Stimulated activated CD8-positive, alpha-beta memory T cell treated with anti-CD3 and anti-CD28 coated beads, Interleukin-4, amount 100 ng/mL, for 1 hour (primary cell): ENCODE measurements at places on chromosomes 12 and 14.

- DNase-seq, result no peak
Observed at GRCh38 chr12:38158428-38159091, 158.0 kb upstream of the ALG10B start.

DNA sequence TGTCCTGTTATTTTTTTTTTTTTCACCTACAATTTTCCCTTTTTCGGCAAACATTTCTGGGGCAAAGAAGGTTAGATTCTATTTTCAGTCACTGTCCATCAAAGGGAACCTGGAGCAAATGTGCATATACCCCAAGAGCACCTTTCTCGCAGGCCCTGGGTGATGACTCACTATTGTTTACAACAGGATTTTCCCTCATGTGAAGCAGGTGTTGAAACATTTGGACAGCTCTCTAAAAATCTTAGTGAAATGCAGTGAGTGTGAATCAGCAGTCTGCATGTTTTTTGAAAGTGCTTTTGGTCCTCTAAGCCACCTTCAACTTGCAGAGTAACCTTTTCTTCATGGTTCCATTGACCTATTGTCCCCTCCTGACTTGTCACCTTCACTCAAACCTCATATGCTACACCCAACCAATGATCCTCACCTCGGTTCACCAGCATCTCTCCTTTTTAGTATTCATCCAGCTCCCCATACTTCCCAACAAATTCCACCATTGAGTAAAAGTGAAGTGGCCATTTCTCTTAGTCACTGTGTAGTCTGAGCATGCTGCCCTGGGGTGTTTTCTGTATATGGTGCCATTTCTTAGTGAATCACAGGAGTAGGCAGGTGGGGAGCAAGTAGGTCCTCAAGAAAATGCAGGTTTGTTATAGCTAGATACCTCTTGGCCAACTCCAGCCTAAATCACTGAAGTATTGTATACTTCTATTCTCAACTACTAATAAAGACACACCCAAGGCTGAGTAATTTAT, 260.2 kb downstream of the BMP4 start:
- DNase-seq, result no peak

DNA sequence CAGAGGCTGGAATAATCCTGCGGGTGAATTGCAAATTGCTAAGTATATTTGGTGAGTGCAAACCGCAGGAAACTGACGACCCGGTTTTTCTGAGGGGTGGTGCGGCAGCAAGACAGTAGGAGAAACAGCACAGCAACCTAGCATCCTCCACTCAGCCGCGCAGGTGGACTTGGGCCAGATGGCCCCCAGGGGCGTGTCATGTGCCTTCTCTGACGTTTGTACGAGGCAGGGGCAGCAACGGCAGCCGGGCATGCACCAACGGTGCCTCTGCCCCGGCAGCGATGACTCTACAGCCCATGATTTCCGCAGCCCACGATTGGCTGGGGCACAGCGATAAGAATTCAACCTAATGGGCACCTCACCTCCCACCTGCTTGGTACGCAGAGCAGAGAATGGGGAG, 11.1 kb upstream of the CLEC2A start:
- no peak for DNase-seq

DNA sequence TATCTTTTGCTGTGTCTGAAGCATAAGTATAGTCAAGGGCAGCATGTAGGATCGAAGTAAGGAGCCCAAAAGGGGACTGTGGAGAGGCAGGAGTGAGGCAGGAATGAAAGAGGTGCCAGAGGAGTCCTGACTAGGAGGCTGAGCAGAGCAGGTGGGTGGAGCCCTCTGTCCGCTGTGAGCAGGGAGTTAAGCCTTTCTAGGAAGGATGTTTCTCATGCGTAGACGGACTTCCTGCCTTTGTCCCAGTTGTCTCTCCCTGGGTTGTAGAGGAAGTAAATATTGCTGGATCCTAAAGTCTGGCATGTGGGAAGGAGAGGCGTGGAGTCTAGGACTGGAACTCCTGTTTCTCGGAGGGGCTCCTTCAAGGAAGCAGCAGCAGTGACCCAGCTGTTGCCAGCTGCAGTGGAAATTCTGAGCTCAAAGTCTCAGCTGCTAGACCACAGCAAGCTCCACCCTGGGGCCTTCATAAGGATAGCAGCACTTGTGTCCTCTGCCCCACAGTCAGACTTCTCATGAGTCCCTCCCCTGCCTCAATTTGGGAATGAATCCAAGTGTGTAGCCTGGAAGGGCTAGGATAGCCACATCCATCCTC, 44.0 kb downstream of the RBMS2 start:
- DNase-seq, result peak; percentile 8

GRCh38 chr14:92456215-92457015, 57.2 kb upstream of the RIN3 start:
- no peak for DNase-seq

DNA sequence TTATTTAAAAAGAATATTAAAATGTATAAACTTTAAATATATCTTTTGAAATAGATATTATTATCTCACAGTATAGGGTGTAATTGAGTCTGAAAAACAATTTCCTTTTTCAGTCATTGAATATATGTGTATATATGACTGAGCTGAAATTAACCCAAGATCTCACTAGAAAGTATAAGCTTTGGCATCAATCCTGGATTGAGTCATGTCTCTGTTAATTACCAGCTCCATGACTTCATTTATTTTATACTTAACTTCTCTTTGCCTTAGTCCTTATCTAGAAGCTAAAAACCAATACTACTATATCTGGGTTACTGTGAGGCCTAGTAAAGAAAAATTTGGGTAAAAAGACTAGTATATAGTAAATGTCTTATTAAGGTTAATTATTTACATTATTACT, 1020.3 kb downstream of the LRFN5 start:
- DNase-seq, result no peak

DNA sequence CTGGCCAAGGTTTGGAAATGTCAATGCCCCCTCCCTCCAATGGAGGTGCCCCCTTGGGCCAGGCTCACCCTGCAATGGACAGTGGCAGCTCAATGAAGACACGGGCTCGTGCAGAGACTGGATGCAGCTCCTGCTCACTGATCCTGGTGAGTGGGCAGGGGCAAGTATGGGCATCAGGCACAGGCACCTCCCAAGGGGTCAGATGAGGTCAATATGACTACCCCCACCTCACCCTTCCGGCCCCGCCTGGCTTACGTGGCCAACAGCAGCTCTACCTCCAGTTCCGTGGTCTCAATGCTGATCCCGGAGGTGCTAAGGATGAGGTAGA, 13.6 kb downstream of the ITGA7 start:
- DNase-seq, result no peak

- no peak for DNase-seq
Observed at GRCh38 chr14:24121210-24121609, 6.5 kb upstream of the NRL start.

- peak; percentile 15 for DNase-seq
Observed at GRCh38 chr14:22099942-22100763, 426.5 kb upstream of the OR4E1 start.

- DNase-seq, result no peak
Observed at GRCh38 chr12:84134797-84135366, 777.7 kb downstream of the SLC6A15 start.

DNA sequence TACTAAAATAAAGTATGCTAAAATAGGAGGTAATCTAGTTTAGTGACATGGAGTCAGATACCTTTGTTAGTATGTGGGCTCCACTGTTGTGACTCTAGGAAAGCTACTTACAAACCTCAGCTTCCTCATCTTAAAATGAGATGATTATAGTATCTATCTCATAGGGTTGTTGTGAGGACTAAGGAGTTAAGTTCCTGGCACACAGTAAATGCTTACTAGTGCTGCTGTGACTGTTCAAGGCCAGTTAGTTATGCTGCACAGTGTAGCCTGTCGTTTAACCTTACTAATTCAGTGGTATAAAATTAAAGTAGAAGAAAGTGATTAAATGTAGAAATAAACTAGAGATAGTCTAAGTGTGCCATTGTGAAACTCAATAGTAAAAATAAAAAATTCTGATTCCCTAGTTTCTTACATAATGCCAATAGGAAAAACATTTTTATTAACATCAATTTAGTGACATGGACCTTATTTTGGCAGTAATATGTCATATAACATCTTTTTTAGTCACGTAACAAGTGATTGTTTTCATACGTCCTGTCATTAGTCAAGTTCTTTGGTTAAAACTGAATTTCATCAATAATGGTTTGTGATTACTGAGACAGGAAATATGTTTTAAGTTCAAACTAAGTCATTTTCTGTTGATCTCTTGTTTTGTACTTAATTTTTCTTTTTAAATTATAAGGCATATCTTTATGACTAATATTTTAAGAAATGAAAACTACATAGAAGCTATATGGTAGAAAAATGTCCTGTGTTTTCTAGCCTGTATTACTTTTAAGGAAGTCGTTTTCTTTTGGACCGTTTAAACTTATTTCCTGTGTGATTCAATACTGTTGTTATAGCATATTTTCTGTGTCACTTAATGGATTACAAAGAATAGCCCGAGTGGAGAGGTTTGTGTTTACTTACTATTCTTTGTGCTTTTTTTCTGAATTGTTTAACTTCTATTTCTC, 74.0 kb downstream of the PCNX1 start:
- no peak for DNase-seq

DNA sequence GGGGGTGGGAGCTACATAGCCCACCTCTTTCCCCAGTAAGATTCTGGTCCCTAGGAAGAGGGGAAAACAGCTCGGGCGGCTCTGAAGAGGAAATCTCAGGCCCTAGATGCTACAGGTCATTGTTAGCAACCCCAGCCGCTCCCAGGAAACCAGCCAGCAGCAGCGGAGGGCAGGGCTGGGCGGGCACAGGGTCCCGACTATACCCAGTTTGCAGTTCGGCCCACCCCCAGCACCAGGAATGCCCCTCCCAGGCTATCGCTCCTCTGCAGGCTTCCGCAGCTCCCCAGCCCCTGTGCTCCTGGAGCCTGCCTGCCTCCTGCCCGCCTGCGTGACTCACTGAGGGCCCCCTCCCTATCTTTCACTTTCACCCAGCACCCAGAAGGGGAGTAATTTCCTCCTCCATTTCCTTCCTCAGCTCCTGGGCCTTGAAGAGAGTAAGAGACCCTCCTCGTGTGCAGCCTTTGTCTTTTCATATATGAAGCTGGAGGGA, 27.2 kb upstream of the PNMA1 start:
- no peak for DNase-seq

GRCh38 chr14:75013290-75013689, 10.6 kb downstream of the EIF2B2 start:
- DNase-seq, result no peak

DNA sequence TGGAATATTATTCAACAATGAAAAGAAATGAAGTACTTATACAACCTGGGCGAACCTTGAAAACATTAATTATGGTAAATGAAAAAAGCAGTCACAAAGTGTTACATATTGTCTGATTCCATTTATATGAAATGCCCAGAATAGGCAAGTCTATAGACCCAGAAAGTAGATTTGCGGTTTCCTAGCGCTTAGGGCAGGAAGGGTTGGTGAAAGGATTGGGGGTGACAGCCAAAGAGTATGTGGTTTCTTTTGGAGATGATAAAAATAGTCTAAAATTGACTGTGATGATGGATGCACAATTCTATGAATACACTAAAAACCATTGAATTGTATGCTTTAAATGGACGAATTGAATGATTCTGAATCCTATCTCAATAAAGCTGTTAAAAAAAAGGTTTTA, 55.8 kb downstream of the RESF1 start:
- no peak for DNase-seq

GRCh38 chr12:101963697-101964096, 86.3 kb downstream of the DRAM1 start:
- no peak for DNase-seq

- DNase-seq, result no peak
Observed at GRCh38 chr12:104703372-104703771, 246.6 kb downstream of the CHST11 start.

DNA sequence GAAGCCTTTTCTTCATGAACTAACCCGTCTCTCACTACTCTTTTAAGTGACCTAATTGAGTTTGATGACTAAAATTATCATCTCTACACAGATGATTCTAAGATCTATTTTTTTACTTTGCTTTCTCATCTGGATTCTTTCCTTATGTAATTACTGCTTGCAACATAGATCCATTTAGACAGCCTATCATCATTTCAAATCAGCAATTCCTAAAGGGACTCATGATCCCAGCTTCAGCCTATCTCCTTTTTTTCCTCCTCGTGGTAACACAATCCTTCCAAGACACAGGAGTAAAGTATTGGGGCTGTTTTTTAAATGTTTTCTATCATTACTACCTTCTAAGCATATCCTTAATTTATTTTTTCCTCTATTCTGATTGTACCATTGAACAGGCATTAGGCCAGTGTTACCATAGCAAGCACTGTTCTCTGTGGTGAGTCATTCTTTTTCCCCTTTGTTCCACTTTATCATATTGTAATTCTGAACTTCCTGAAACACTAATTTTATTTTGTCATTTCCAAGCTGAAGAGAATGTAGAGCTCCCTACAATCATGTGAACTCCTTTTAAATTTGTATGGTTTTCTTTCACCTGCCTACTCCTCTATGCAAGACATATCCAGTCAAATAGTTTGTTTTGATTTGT, 190.4 kb upstream of the FAR2 start:
- DNase-seq, result no peak

GRCh38 chr12:45336331-45336730, 120.4 kb downstream of the ANO6 start:
- no peak for DNase-seq

DNA sequence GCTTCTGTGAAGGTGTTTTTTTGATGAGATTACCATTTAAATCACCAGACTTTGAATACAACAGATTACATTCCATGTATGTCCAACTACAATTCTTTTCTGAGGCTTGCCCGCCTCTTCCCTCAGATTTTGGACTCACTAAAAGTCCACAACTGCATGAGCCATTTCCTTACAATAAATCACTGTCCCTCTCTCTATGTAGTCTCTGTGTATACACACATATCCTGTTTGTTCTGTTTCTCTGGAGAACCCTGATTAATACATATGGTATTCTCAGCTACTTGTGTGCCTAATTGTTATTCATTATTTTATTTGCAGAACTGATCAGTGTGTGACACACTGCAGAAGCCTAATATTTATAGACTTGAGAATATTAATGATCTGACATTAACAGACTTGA, 2.4 kb upstream of the MIPOL1 start:
- DNase-seq, result no peak

- no peak for DNase-seq
Observed at GRCh38 chr12:122975790-122976647, 975 bp downstream of the OGFOD2 start.

GRCh38 chr12:92485351-92486348, 217.1 kb upstream of the PLEKHG7 start:
- DNase-seq, result no peak

DNA sequence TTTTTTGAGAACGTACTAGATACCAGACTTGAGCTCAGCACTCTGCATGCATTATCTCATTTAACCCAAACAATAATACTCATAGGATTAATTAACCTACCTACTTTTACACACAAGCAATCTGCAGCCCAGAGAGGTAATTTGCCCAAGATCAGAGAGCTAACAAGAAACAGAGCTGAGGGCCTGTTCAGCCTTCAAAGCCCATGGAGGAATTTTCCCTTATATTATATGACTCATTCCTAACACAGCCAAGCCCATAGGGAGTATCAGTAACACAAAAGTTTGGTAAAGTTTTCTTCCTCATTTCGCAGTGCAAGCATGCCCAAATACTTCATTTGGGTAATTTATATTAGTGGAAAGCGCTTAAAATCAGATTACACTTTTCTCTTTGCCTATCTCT, 94.7 kb downstream of the GALC start:
- no peak for DNase-seq

GRCh38 chr12:91105807-91106206, 5.5 kb downstream of the LUM start:
- DNase-seq, result no peak
